ENCODE measurements at places on chromosomes 2 and 18.

DNA sequence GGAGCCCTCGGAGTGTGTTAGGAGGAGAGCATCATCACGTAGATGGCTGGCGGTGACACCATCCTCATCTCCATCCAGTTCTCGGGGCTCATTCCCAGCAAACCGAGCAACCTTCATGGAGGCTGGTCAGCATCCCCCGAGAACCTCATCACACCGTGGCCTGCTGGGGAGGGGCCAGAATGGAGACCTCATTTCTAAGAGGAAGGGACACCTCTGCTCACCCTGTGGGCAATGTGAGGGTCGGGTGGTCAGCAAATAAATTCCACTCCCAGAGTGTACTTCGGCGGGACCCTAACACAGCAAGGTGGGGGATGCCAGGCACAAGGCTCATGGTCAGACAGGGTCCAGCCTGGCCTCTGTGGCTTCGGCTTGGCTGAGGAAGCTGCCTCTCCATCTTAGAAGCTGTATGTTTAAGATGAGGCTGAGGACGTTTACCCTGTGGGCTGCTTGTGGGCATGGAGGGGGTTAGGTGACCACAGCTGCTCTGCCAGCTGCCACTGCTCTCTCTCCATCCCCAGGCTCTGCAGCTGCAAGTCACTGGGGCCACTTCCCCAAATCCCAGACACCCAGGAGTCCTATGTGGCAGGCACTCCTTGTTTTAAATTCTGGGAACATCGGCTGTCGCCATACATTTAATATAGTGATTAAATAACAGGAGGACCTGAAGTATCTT is 56.5 kb upstream of the PXDN start:
- DNase-seq: no peak

DNA sequence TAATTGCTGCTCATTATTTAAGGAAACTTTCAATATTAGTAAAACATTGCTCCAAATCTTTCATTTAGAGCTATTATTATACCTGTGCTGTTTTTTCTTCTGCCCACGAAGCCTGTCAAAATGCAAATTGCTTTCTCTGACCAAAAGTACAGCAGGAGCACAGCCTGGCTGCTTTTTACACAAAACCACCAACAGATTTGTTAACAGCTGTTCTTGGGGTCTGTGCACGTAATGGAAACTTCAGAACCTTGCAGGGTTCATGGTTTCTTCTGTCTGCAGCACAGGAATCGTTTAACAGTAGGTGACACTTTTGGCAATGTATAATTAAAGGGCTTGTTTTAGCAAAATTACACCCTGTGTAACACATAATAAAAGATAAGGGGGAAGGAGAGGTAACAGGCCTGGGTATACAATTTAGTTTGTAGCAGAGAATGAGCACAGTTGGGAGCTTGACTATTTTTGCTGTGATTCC is 447.3 kb downstream of the KCNJ3 start:
- DNase-seq: no peak

DNA sequence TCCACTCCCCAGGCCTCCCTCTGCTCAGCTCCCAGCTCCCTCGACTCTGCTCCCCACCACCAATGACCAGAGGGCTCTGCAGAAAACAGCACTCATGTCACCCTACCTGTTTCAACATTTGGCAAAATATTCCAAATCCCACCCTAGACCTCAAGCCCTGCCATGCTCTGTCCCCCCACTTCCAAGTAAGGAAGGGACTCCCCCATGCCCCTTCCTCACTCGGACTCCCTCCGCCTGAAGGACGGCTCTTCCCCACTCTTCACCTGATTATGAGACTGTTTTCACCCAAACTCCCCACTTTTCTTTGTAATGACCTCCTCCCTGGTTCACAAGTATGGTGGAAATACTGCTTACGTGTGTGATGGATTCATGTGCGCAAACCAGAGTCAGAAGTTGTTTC is 208.4 kb downstream of the MGAT5 start:
- no peak for DNase-seq

- no peak for DNase-seq
These were observed 136.2 kb downstream of the DIS3L2 start for GRCh38 chr2:232097758-232098157.
